D341Med (cell line): ENCODE measurements at places on chromosomes 11 and 22.

DNA sequence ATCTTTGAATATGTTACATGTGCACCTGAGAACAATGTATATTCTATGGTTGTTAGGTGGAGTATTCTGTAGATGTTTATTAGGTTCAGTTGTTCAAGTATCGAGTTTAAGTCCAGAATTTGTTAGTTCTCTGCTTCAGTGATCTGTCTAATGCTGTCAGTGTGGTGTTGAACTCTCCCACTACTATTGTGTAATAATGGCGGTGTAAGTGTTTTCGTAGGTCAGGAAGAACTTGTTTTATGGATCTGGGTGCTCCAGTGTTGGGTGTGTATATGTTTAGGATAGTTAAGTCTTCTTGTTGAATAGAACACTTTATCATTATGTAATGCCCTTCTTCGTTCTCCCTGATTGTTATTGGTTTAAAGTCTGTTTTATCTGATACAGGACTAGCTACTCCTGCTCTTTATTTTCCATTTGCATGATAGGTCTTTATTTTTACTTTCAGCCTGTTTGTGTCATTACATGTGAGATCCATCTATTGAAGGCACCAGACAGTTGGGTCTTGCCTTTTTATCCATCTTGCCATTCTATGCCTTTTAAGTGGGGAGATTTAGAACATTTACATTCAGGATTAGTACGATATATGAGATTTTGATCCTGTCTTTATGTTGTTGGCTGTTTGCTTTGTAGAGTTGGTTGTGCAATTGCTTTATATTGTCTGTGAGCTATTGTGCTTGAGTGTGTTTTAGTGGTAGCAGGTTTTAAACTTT is 121.6 kb downstream of the DDX10 start:
- no peak for DNase-seq

DNA sequence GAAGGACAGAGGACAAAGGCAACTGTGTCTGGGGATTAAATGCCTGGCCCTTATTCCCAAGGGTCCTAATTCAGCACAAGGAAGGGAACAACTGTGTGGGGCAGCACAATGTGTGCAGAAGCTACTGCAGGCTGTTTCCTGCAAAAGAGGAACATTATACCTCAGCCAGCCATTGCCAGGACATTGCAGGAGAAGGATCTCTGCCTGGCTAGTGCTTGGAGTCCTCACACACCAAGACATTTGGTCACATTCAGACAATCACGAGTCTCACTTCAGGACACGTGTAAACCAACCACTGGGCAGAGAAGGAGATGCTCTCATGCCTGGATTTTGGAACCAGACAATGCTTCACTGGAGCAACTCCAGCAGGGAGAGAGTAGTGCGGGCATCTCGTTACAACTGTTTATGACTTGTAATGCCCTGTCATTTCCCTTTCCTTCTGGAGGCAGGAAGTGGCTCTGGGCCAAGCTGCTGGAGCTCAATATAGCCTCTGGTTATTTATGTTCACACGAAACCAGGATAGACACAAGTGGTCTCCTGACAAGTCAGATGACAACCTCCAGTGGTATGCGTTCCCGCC is 23.9 kb upstream of the ZC3H12C start:
- DNase-seq: no peak

- DNase-seq: no peak
These were observed 1.5 kb downstream of the INPP5J start for GRCh38 chr22:31124290-31124689.

DNA sequence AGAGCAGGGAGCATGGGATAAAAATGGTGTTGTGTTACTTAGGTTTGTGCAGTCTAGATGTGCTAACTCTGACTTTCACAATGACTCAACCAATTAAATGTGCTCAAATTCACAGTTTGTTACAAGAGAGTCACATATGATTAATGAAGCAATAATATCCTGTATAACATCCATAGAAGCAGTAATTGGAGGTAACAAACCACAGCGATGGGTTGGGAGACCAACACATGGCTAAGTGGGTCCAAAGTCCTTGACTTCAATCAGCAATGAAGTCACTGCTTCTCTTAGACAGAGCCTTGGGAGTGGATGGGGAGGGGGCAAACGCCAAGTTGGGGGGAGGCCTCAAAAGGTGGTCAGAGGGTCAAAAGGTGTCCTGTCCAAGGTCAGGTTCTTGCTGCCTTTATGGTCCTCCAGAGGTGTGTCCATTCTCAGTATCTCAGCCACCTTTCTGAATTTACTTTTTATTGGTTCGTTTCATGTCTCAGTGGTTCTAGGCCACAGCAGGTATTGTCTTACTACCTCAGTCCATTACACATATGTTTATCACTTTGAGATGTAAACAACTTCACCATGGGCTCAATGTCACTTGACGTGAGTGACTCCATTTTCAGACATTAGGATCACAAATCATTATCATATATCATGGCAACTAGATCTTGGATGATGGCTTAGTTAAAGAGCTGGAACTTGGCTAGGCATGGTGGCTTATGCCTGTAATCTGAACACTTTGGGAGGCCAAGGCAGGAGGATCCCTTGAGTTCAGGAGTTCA is 32.4 kb downstream of the SLN start:
- DNase-seq: no peak
